T-helper 17 cell (primary cell): ENCODE measurements at places on chromosomes 1 and 21.

DNA sequence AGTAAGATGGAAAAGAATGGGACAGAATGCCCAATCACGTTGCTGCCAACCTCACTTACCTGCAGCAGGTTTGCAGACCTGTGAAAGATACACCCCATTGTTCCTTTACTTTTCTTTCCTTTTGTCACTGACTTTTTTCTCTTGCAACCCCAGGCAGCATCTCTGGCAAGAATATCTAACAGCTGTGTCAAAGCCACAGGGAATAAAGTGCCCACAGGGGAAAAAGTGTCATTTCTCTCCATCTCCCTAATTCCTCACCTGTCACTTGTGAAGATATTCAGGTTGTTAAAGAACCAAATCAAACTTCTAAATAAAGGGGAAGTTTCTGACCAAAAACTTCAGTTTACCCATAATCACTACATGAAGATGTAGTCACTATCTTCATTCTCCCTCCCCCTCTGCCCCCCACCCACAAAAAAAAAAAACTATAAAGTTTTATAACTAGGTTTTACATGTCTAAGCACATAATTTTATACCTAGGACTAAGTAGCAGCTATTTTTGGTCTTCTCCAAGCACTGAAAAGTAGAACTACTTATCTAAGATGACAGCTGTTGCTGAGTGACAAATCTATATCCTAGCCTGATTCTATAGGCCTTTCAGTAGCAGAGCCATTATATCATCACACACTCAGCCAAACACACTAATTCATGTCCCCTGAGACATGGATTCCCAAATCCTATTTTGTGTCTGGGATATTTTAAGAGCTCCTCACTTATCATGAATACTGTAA lies 54.9 kb downstream of the TBX15 start:
- DNase-seq, result no peak

DNA sequence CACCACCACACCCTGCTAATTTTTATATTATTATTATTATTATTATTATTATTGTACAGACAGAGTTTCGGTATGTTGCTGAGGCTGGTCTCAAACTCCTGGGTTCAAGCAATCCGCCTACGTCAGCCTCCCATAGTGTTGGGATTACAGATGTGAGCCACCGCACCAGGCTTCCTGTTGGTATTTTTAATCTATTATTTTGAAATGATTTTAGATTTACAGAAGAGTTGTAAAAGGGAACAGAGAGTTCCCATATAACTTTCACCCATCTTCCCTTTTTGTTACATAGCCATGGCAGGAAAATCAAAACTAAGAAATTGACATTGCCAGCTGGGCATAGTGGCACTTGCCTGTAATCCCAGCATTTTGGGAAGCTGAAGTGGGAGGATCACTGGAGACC lies 42.9 kb upstream of the CITED4 start:
- DNase-seq, result no peak

DNA sequence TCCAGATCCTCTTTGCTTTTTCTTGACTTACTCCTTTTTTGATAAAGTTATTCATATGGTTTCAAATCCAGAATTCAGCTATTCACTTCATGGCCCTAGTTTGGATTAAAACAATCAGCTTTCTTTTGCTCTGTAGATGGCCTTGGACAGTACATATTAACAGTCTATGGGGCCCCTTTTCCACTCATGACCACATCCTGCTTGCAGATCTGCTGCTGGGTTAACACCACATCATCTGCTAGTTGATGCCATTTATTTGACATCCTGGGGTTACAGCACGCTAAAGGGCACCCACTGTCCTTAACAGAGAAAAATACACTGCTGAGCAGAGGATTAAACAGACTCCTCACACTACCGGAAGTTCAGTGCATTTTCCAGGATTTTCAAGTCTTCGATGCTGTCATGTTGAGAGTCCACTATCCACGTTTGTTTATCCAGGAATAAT lies 941 bp upstream of the IFI16 start:
- DNase-seq, result no peak

GRCh38 chr21:41684381-41685245 lies 82.2 kb downstream of the RIPK4 start:
- DNase-seq, result no peak

GRCh38 chr1:53123453-53124140 lies 18.8 kb downstream of the SLC1A7 start:
- DNase-seq, result no peak

- DNase-seq, result no peak
These were observed 64.3 kb upstream of the COL6A1 start for GRCh38 chr21:45917241-45917640.

GRCh38 chr1:50562106-50562505 lies 138.9 kb upstream of the DMRTA2 start:
- no peak for DNase-seq

- DNase-seq, result no peak
These were observed 25.4 kb upstream of the ALDH4A1 start for GRCh38 chr1:18927654-18928272.

DNA sequence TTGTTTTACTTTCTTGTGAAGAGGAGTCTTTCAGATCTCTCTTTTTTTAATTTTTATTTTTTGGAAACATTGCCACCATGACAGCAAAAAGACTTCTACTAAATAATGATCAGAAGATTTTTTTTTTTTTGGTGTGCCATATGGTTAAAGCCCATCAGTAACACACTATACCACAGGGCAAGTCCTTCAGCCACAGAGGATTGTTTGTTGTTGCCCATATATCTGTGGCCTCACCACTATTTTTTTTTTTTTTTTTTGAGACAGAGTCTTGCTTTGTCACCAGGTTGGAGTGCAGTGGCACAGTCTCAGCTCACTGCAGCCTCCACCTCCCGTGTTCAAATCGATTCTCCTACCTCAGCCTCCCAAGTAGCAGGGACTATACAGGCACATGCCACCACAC lies 29.2 kb downstream of the UAP1 start:
- no peak for DNase-seq

- DNase-seq, result no peak
These were observed 16.9 kb downstream of the PSMB4 start for GRCh38 chr1:151416231-151416630.

- DNase-seq, result no peak
These were observed 39.8 kb downstream of the LHX4 start for GRCh38 chr1:180269645-180270529.

- DNase-seq, result no peak
These were observed 21.5 kb upstream of the RCAN3 start for GRCh38 chr1:24481101-24481500.

- no peak for DNase-seq
These were observed 111.7 kb downstream of the DISP1 start for GRCh38 chr1:222926566-222926965.

- DNase-seq, result no peak
These were observed 107.7 kb downstream of the PDE9A start for GRCh38 chr21:42760951-42761751.

DNA sequence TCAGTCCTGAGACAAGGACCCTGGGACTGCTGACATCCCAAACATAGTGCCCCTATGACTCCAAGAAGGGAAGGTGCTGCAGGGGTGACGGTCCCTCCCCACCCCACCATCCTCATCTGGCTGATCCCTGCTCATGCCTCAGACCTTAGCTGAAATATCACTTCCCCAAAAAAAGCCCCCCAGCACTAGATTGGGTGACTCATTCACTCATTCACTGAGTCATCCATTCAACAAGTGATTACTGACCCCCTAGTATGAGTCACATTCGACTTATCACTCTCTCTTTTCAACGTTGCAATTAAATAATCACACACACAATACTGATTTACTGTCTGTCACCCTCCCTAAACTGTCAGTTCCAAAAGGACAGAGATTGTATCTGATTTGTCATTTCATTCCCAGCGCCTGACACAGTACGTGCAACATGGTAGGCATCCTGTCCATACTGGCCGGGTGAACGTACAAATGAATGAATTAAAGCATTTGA lies 48.6 kb downstream of the HIVEP3 start:
- DNase-seq, result no peak

DNA sequence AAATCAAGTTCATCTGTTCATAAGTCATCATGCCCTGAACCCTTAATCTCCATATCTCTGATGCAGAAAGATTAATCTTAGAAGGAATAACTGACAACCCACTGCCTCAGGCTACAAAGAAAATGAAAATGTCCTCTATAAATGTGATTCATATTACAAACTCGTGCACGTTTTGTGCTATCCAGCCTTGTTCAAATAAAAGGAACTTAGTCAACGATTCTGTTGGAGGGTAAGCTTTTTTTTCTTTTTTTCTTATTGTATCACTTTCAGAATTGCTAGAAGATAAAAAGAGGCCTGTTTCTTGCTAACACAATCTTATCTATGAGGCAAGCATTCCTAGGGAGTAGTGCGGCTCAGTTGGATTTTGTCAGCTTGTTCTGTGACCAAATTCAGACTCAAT lies 228.4 kb downstream of the TM2D1 start:
- no peak for DNase-seq

- DNase-seq, result no peak
These were observed 14.4 kb upstream of the ERVH48-1 start for GRCh38 chr21:42939582-42940413.

DNA sequence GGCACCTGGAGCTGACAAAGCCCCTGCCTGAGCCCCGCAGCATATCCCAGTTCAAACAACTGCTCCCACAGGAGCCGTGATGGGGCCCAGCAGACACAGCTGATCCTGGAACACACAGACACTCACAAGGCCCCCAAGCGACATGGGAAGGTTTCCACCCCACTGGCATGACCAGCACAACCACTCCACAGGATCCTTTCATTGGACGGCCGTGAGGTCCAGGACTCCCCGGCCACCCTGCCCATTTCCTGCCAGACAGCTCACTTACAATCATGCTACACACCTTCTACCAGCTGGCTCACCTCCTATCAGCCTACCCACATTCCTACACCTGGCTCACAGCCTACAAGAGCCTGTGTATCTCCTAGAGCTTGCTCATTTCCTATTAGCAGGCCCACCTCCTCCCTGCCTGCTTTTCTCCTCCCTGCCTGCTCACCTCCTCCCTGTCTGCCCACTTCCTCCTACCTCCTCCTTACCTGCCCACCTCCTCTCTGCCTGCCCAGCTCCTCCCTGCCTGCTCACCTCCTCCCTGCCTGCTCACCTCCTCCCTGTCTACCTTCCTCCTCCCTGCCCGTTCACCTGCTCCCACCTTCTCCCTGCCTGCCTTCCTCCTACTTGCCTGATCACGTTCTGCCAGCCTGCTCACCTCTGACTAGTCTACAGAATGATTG lies 73.9 kb downstream of the MATN1 start:
- no peak for DNase-seq

GRCh38 chr21:31503939-31504338 lies 155.6 kb upstream of the SOD1 start:
- DNase-seq, result no peak

DNA sequence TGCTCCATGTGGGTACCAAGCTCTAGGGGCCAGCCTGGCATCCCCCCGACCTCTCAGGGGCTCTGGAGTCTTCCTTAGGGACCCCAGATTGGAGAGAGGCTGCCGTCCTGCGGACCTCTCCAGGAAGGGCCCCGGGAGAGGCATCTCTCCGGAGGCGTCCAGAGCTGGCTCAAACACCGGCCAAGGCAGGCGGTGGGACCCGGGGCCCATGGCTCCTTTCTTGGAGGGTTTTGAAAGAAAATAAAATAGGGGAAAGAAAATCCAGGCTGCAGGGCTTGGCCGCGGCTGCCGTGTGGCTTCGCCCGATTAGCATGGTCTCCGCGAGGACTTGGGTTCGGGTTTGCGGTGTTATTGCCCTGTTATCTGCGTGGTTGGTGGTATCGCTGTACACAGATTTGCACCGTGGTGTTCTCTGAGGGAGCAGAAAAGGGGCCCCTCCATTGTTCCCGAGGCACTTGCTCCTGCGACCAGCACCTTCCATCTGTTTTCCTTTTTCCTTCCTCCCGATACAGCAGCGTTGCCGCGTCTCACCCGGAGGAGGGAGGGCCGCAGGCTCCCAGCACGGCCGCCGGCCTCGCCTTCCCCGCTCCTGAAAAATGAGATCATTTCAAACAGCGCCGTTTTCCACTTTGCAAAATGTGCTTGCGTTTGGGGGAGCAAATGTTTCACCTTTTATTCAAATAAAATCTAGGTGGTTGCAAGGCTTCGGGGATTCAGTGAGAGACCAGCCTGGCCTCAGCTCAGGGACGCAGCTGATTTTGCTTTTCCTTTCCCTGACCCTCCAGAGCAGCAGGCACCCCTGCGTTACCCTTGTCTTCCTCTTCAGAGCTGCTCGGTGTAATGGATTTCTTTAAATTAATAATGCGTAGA lies 86.3 kb downstream of the PRDM16 start:
- DNase-seq, result no peak

GRCh38 chr1:84360316-84360715 lies 38.0 kb upstream of the DNASE2B start:
- no peak for DNase-seq

DNA sequence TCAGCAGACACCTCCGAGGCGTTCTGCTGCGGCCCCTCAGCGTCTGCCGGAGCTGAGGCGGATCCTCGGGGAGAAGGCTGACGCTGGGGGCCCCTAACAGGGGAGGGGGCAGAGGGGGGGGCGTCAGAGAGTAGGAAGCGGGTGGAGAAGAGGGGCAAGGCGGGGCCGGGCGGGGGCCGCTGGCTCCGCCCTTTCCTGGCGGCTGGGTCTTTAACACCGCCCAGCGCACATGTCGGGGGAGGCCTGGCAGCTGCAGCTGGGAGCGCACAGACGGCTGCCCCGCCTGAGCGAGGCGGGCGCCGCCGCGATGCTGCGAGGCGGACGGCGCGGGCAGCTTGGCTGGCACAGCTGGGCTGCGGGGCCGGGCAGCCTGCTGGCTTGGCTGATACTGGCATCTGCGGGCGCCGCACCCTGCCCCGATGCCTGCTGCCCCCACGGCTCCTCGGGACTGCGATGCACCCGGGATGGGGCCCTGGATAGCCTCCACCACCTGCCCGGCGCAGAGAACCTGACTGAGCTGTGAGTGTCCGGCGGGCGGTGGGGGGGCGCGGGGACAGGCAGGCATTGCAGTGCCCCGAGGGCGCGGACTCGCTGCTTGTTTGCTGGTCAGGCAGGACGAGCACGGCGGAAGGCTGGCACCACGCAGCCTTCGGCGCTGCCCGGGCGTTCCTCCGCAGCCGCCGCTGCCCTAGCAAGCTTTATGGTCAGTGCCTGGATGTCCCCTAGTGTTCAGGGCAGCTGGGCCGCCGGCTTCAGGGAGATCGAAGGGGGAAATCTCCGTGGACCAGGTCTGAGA lies at the start of gene NTRK1:
TSS of gene NTRK1 (plus strand) at position 238 of the 796 bp plus-strand sequence. CDS start at position 308, 70 bp downstream.
- peak; percentile 52 for DNase-seq

- no peak for DNase-seq
These were observed 110.8 kb downstream of the PLPP3 start for GRCh38 chr1:56468518-56468917.

DNA sequence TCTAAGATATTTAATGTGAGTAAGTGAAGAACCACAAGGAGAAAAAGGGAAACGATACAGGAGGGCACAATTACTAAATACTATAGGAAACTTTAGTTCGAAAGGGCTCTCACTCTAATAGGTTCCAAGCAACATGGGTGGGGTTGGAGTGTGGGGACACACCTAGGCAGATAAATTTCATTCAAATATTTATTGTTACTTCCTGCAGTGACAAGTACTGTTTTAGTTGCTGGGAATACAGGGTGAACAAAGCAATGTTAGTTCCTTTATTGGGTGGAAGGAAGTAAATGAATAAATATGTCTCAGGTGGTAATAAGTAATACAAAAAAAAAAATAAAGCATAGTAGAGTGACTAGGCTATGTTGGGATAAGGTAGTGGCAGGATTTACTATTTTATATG lies 73.2 kb upstream of the B3GALT2 start:
- DNase-seq, result no peak
